Stimulated activated CD4-positive, alpha-beta T cell treated with anti-CD3 and anti-CD28 coated beads, TNF-alpha, amount 100 ng/mL, for 1 hour (primary cell): ENCODE measurements at places on chromosomes 4 and X.

GRCh38 chr4:67204441-67204840 is 340.9 kb downstream of the CENPC start:
- DNase-seq: no peak

DNA sequence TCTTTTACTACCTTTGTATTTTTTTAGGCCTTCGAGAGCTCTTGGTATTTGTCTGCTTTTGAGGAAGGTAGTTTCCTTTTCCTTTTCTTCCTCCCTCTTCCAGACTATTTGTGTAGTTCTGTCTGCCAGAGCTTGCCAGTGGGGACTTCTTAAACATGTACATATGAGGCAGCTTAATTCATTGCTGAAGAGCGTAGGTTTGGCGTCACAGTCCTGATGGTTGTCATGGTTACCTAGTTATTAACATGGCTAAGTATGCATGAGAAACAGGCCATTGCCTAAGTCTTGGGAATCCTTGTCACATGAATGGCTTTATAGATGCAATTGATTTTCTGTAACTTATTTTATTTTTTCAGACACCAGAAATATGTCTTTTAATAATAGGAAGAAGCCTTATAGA is 48.5 kb upstream of the ARMCX2 start:
- no peak for DNase-seq

GRCh38 chr4:48331577-48332330 is 9.6 kb upstream of the SLAIN2 start:
- no peak for DNase-seq

GRCh38 chr4:144970597-144970996 is 127.4 kb downstream of the ANAPC10 start:
- no peak for DNase-seq

- no peak for DNase-seq
These were observed 106.8 kb upstream of the PNPLA4 start for GRCh38 chrX:8034058-8034457.

- no peak for DNase-seq
These were observed 1871.5 kb downstream of the ARAP2 start for GRCh38 chr4:34372815-34373214.

- no peak for DNase-seq
These were observed 24.8 kb upstream of the ACSL1 start for GRCh38 chr4:184850431-184851199.

DNA sequence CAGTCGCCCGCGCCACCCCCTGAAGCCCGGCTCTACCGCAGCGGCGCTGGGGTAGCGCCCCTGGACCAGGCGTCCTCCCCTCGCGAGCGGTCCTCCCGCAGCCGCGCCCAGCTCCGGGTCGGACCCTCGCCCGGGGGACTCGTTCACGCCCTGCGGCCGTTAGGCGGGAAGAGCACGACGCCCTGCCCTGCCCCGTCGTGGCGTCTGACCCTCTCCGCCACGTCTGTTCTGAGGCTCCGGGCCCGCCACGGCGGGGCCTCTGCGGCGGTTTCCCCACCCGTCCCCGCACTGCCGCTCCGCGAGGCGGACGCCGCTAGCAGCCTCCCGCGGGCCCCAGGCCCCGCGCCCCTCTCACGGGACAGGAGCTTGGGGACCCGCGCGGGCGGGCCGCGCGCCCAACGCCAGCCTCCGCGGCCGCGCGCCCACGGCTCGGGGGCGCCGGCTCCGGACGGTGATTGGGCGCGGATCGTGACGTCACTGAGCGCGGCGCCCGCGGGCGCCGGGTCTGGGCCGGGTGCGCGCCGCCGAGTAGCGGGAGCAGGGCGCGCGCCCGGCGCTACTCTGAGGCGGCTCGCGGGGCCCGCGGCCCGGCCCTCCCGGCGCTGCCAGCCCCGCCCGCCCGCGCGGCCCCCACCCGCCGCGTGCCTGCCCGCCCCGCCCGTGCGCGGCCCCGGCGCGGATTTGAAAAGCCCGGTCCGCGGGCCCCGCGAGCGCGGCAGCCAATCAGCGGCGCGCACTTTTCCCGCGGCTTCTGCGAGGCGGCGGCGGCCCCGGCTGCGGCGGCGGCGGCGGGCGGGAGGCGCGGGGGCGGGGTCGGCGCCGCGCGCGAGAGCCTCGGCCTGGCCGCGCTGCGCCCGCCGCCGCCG is at the start of gene NSD2:
Gene NSD2 (plus strand): TSS at position 816 of the 866 bp plus-strand sequence. CDS start 29,262 bp downstream, outside the sequence.
- peak; percentile 88 for DNase-seq

- DNase-seq: no peak
These were observed 212.4 kb downstream of the PCDH7 start for GRCh38 chr4:30932581-30932980.

DNA sequence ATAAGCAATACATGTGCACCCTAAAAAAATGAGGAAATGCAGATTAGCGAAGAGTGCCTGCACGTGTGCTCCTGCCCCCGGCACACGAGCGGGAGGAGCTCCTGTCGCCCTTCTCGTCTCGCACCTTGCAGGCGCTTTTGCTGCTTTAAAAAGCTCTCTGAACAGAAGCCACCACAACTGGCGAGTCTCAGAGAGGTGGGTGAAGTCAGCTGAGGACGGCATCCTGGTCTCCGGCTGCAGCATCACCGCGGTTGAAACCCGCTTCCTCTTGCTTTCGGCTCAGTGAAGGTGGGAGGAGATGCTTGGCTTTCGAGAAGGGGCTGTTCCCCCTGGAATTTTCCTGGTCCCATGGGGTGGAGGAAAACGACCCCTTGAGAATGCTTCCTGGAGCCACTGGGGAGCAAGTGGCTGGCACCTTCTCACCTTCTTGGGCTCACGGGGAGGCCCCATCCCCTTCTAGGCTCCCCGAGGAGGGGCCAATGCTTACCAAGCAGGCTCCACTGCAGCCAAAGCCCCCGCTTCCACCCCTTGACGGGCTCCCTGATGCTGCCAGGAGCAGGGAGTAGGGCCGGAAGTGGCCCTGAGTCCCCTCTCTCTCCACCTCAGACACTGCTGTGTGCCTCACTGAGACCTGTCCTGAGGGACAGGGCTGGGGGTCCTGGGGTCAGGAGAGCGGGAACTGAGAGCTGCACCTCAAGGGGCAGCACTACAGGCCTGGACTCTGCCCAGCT is 29.2 kb upstream of the MXD4 start:
- DNase-seq: no peak

GRCh38 chrX:16825264-16826035 is 39.2 kb downstream of the TXLNG start:
- DNase-seq: no peak

GRCh38 chr4:124111922-124112321 is 600.6 kb downstream of the ANKRD50 start:
- DNase-seq: no peak

- no peak for DNase-seq
These were observed 45.7 kb upstream of the PRSS12 start for GRCh38 chr4:118398226-118399090.

- no peak for DNase-seq
These were observed 81.5 kb upstream of the BCOR start for GRCh38 chrX:40179283-40179682.

DNA sequence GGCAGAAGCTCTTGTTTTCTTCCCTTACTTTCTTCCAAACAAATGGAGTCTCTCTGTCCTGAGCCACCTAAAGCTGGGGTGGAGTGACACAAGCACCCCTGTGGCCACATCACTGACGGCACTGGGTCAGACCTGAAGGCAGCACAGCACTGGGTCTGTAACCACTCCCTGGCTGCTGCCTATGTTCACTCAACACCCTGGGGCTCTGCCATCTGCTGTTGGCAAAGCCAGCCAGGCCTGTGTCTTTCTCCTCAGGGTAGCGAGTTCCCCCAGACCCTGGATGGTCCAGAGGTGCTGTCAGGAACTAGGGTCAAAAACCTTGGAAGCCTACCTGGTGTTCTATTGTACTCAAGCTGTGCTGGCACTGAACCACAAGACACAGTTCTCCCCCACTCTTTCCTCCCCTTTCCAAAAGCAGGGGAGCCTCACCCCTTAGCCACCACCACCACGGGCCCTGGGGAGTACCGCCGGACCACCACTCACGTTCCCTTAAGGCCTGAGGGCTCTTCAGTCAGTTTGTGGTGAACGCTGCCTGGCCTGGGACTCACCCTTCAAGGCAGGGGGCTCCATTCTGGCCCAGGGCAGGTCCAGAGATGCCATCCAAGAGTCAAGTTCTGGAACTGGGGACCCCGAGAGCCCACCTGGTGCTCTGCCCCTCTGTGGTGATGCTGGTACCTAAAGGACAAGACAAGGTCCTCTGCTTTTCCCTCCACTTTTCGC is 31.5 kb downstream of the TMEM271 start:
- DNase-seq: no peak

DNA sequence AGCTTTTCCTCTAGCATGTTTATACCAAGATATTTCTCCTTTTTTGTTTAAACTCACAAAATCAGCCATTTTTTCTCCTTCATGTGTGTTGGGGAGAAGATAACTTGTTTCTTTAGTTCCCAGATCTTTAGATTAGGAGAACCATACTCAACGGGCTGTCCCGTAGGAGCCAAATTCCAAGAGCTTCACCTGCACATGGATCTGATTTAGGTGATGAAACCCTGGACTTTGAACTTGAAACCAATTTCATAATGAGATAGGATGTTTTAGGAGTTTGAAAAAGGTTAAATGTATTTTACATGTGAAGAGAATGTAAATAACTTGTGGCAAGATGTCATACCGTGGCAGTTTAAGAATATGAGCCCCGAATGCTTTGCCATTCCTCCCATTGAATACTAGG is 280.0 kb upstream of the PCDH18 start:
- DNase-seq: no peak

DNA sequence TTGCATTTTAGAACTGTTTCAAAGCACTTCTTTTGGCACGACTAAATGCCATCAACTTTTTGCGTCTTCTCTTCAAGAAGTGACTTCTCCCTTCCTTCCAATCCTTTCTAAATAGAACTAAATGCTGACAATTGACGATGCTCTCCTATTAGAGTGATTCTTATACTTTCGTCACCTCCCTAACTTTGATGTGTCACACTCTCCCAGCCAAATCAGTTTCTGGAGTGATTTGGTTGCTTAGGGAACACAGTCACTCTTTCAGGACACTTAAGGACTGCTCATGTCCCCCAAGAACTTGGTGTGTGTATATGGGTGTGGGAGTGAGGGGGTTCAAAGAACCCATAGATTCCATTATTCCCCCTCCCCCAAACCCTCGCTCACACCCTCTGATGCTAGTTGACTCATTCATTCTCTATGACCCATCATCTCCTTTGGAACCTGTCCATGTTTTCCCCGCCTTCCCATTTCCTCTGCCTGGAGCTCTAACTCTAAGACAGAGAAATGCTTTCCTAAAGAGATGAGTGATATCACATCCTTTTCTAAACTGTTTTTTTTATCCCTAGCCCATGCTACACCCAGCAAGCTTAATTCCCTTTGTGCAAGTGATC is 26.8 kb upstream of the AREG start:
- DNase-seq: no peak

- DNase-seq: no peak
These were observed 6.7 kb downstream of the ETFDH start for GRCh38 chr4:158678767-158679166.

GRCh38 chr4:11635342-11635741 is 206.6 kb upstream of the HS3ST1 start:
- no peak for DNase-seq

DNA sequence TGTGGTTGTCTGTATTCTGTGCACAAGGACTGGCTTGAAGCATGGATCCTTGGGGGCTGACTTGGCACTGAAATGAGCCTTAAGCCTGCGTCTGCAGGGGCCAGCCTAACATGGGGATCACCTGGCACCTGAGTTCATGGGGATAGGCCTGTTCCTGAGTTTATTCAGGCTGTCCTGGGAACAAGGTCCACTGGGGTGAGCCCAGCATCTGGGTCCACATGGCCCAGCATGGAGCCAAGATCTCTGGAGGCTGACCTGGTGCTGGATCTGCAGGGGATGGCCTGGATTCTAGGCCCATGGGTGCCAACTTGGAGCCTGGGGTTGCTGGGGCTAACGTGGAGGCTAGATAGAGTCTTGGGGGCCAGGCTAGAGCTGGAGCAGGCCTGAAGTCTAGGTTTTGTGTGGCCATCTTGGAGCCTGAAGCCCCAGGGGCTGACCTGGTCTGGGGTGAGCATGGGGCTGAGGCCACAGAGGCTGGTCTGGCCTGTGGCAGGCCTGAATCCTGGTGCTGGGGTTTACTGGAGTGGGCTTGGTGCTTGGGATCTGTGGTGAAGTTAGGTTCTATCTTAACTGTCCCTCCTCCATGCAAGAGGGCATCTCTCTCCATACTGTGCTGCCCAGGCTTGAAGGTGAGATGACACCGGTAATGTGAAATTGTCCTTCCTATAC is 652 bp upstream of the KLKB1 start:
- no peak for DNase-seq

- no peak for DNase-seq
These were observed 53.9 kb downstream of the CPZ start for GRCh38 chr4:8646296-8647093.

DNA sequence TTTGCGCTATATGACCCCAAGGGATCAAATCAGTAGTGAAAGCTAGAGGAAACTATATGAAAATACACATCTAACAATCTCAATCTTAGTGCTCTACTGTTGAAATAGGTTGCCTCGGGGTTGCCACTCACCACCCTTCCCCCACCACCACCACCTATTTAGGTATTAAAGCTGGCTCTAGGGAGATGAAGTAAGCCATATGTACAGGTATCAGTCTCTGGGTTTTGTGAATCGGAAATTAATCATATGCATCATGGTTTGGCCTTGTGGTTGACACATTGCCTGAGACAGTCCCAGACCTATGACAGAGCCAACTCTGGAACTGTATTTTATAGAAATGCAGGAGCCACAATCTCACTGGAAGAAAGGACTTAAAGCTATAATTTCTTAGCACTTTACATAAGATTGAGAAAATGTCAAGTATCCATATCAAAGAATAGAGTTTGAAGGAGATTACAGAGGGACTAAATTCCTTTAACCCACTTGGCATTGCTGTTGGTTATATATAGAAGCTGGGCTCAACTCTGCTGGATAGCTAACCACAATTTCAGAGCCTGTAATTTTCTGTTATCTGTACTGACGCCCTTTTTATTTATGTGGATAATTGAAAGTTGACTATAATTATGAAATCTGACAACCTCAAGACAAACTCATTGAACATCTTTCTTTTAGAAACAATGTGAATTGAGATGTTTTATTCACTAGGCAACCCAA is 26.7 kb upstream of the BMP2K start:
- no peak for DNase-seq

GRCh38 chr4:36133658-36134057 is 110.7 kb downstream of the ARAP2 start:
- no peak for DNase-seq

- no peak for DNase-seq
These were observed 440.9 kb downstream of the MID1IP1 start for GRCh38 chrX:39242187-39242586.

DNA sequence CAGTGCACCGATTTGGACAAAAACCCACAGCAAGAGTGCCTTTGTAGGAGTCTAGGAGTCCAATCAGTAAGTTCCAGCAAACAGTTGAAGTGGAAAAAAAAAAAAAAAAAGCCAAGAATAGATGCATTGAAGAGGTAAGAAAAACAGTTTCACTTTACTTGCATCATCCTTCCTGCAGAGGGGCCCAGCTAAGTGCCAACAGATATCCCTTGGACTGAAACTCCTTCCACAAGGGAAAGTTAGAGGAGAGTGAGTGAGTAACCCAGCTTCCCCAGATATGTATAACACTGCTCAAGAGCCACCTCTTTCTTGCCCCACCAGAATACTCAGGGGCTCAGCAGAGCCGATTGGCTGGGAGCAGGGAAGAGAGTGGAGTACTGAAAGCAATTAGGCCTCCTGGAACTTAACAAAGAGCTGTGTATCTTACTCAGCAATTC is 617.7 kb upstream of the SMIM31 start:
- DNase-seq: no peak

- DNase-seq: no peak
These were observed 17.7 kb upstream of the SLC7A11 start for GRCh38 chr4:138259824-138260223.
